ENCODE measurements at places on chromosomes 2 and 18. TPM values are rescaled to one million over a fixed set of nuclear protein-coding genes. Genes with fewer than 3 reads are reported as not detected.
A peak's percentile ranks its signal among the peaks of the same experiment; 100 is the strongest.

- DNase-seq, result no peak
Measured at GRCh38 chr18:34971313-34971712, 69.9 kb upstream of the MAPRE2 start.

GRCh38 chr2:100178085-100178788 lies 35.8 kb upstream of the AFF3 start:
- DNase-seq, result no peak

DNA sequence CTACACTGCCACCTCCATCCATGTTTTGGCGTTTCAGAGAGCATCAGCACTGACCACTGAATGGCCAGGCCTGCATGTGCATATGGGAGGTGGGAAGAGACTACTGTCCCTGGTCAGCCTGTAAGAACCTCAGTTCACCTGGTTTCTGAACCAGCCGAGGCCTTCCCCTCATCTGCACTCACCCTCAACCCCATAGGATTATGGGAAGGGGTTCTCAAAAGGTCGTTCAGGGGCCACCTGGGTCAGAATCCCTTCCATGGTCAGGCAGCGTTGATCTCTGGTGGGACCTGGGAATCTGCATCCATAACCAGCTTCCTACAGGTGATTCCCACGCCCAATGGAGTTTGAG lies 36.7 kb downstream of the TET3 start:
- no peak for DNase-seq

OTX1 gene
- total RNA-seq, result not detected

GRCh38 chr18:49008156-49008555 lies 57.4 kb upstream of the SMAD7 start:
- DNase-seq, result no peak

NRP2 gene
- total RNA-seq, result 66.7 TPM

- DNase-seq, result peak; percentile 16
Measured at GRCh38 chr2:28340312-28341202, 52.1 kb upstream of the FOSL2 start.

- no peak for DNase-seq
Measured at GRCh38 chr18:54023471-54023870, 201.0 kb downstream of the MBD2 start.

FLACC1 gene
- total RNA-seq, result 2.8 TPM

DNA sequence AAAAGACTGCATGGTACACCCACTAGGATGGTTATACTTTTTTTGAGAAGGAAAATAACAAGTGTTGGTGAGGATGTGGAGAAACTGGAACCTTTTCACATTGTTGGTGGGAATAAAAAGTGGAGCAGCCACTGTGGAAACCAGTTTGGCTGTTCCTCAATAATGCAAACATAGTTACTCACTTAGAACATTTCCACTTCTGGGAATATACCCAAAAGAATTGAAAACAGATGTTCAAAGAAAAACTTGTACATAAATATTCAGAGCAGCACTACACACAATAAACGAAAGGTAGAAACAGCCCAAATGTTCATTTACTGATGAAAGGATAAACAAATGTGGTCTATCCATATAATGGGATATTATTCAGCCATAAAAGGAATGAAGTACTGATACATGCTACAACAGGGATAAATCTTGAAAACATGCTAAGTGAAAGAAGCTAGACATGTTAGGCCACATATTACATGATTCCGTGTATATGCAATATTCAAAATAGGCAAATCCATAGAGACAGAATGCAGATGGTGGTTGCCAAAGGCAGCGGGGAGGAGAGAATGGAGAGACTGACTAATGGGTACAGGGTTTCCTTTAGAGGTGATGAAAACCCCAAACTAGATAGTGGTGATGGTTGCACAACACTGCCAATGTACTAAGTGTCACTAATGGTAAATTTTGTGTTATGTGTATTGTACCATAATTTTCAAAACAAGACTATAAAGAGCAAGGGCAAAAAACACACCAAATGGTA lies 20.9 kb upstream of the LMAN1 start:
- no peak for DNase-seq

All from mesenteric fat pad (tissue), 1 donor.